Activated CD4-positive, alpha-beta T cell treated with anti-CD3 and anti-CD28 coated beads, Interleukin-2, amount 50 U/mL, for 48 hours (primary cell): ENCODE measurements at places on chromosomes 4 and X.

GRCh38 chr4:119683518-119683917 is 54.9 kb upstream of the PDE5A start:
- DNase-seq = no peak

- DNase-seq = no peak
Observed at GRCh38 chr4:135177321-135177720, 975.7 kb upstream of the PABPC4L start.

GRCh38 chr4:127509155-127509554 is 123.6 kb upstream of the INTU start:
- no peak for DNase-seq

DNA sequence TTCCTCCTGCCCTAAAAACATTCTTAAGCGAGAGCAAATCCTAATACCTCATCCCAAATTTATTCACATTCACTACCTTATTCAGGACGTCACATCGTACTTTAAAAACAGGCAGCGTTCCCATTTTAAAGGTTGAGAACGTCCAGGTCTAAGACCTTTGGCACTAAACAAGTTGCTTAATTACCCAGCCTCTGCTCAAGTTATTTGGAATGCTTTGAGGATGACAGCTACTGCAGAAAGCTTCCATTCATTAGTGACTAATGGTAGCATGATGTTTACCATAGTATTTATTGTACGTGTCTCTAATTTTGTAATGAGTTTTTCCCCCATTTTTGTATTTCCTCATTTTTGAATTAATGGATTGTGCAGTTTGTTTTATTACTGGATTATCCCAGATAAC is 1.5 kb downstream of the USP38 start:
- DNase-seq = no peak
